ENCODE measurements at places on chromosomes 12 and 14. TPM values are rescaled to one million over a fixed set of nuclear protein-coding genes. Genes with fewer than 3 reads are reported as not detected.

DNA sequence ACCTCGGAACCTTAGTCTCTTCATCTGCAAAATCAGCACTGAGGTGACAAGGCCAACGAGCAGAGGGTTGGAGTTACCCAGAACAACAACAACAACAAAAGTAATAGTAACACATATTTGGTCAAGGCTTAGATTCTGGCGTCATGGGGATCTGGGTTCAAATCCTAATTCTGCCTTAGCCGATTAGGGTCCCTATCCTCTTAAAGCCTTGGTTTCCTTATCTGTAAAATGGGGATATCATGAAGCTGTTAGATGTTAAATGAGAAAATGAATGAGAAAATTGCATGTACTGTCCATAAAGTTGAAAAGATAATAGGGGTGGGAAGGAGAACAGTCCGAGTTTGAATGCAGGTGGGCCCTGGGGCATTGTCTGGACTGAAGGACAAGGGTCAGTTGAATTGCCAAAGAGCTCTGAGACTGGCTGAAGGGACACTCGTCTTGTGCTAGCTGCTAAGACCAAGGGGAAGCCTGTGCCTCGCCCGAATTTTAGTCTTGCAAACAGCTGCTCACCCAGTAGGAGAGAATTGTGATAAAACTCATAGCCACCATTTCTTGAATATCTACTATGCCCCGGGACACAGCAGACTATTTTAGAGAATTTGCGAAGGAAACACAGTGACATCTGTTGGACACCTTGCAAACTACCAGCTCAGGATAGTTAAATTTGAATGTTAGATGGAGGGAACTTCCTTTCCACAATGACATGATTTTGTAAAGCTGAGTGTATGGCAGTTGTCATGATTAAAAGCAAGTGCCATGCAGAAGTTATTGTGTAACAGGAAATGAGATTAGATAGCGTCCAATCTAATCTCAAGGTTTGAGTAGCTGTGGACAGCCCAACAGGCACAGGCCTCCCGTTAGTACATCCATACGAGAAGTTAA is 6.8 kb upstream of the HNF1A start:
- H3K27me3 ChIP-seq: no peaks in the 10 kb centered on the region
- H3K4me3 ChIP-seq: no peak overlapping the region
- DNase-seq: no peak
- peak overlapping the region; percentile 27 for H3K27ac ChIP-seq

DNA sequence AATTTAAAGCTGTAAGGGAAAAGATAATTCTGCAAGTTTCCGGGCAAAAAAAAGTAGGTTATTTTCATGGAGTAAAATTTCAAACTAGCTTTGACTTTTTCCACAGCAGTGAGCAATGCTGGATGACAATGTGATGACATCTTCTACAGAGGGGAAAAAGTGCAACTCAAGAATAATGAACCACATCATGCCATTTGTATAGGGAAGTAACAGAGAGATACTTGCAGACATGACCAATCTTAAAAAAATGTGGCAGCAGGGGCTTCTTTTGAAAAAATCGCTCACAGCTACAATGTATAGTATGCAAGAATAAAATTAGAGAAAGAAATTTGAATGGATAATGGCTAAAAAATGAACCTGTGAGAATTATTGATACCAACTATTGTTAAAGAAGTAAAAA is 115.5 kb downstream of the DHRS2 start:
- peaks cover 59% of the 10 kb centered on the region for H3K27me3 ChIP-seq
- peaks cover 4% of the 10 kb centered on the region for H3K36me3 ChIP-seq
- H3K4me1 ChIP-seq: no peaks in the 10 kb centered on the region
- H3K4me3 ChIP-seq: no peak overlapping the region
- no peak overlapping the region for H3K27ac ChIP-seq
- DNase-seq: no peak

DNA sequence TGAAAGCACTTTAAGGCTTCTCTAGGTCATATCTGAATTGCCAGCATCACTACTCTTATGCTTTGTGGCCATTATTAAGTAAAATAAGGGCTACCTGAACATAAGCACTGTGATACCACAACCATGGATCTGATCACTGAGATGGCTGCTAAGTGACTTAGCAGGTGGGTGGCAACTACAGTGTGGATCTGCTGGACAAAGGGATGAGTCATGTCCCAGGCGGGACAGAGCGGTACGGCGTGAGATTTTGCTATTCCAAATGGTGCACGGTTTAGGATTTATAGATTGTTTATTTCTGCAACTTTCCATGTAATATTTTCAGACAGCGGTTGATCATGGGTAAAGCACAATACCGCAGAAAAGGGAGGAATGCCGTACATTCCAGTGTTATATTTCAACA is 39.4 kb downstream of the MLXIP start:
- H3K27me3 ChIP-seq: no peaks in the 10 kb centered on the region
- peaks cover 4% of the 10 kb centered on the region for H3K36me3 ChIP-seq
- H3K4me1 ChIP-seq: peaks cover 16% of the 10 kb centered on the region
- H3K27ac ChIP-seq: no peak overlapping the region
- no peak for DNase-seq

DNA sequence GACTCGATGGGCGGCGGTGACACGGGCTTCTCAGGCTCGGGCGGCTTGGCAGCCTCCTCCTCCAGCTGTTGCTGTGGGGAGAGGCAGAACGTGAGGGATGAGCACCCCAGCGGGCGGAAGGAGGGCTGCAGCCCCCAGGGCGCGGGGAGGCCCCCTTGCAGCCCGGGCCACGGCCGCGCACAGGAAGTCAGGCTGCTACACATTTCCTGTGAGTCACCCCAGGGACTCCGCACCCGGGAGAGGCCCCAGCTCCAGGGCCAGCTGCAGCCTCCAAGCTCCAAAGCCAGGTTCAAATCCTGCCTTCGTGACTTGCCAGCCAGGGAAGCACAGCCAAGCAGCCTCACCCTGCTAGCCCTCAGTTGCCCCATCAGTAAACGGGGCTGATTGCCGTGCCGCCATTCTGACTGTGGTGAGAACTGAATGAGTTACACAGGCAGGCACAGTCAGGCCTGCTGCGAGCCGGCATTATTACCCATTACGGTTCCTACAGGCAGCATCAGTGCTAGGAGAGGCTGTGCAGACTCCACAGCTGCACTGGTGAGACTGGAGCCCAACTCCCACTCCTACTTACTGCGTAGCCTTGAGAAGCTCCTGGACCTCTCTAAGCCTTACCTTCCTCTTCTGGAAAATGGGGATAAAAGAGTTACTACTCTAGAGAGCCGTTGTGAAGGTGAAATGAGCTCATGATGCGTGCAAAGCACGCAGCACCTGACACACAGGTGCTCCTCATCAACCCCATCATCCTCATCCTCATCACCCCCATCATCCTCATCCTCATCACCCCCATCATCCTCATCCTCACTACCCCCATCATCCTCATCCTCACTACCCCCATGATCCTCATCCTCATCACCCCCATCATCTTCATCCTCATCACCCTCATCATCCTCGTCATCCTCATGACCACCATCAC is 100.9 kb downstream of the NCOR2 start:
- no peak overlapping the region for H3K27ac ChIP-seq
- H3K27me3 ChIP-seq: no peaks in the 10 kb centered on the region
- DNase-seq: no peak
- no peaks in the 10 kb centered on the region for H3K4me1 ChIP-seq
- no peak overlapping the region for H3K4me3 ChIP-seq

DNA sequence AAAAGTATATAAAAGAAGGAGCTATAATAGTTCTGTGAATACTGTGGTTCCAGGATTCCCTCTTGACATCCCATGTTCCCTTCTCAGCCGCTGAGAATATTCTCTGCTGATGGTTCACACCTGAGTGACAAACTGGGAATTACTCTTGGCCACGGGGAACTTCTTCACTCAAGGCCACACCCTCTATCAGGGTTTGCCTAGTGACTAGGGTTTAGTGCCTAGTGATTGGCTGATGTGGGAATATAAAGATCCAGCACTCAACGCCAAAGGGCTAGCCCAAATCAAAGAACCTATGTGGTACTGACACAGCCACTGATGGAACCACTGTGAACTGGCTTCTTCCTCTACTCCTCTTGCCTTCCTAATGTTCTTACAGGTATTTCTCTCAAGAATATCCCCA is 248.4 kb downstream of the ASCL1 start:
- no peak overlapping the region for H3K27ac ChIP-seq
- H3K4me1 ChIP-seq: no peaks in the 10 kb centered on the region
- no peaks in the 10 kb centered on the region for H3K27me3 ChIP-seq
- no peak for DNase-seq
- no peaks in the 10 kb centered on the region for H3K36me3 ChIP-seq

- H3K36me3 ChIP-seq: peaks cover 65% of the 10 kb centered on the region
- no peaks in the 10 kb centered on the region for H3K27me3 ChIP-seq
- H3K4me3 ChIP-seq: no peak overlapping the region
- H3K4me1 ChIP-seq: no peaks in the 10 kb centered on the region
- no peak overlapping the region for H3K27ac ChIP-seq
Measured at GRCh38 chr14:102949062-102949800, 26.8 kb downstream of the AMN start.

DNA sequence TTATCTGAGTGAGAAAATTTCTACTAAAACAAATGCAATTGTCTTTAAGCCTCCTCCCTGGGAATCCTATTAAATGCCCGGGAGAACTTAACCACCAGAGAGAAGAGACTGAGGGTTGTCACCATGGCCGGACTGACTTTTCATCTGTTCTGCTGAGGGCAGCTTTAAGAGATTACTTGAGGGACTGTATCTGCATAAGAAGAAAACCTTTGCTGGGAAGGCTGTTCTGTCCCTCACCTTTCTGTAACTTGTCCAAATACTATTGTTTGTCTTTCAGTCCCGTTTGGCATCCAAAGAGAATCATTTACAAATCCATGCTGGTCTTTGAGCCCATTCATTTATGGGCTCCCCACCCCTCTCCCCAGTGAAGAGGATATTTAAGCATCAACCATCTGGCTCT is 306.3 kb upstream of the FLRT2 start:
- H3K27me3 ChIP-seq: no peaks in the 10 kb centered on the region
- no peaks in the 10 kb centered on the region for H3K4me1 ChIP-seq
- H3K36me3 ChIP-seq: no peaks in the 10 kb centered on the region
- H3K27ac ChIP-seq: no peak overlapping the region

DNA sequence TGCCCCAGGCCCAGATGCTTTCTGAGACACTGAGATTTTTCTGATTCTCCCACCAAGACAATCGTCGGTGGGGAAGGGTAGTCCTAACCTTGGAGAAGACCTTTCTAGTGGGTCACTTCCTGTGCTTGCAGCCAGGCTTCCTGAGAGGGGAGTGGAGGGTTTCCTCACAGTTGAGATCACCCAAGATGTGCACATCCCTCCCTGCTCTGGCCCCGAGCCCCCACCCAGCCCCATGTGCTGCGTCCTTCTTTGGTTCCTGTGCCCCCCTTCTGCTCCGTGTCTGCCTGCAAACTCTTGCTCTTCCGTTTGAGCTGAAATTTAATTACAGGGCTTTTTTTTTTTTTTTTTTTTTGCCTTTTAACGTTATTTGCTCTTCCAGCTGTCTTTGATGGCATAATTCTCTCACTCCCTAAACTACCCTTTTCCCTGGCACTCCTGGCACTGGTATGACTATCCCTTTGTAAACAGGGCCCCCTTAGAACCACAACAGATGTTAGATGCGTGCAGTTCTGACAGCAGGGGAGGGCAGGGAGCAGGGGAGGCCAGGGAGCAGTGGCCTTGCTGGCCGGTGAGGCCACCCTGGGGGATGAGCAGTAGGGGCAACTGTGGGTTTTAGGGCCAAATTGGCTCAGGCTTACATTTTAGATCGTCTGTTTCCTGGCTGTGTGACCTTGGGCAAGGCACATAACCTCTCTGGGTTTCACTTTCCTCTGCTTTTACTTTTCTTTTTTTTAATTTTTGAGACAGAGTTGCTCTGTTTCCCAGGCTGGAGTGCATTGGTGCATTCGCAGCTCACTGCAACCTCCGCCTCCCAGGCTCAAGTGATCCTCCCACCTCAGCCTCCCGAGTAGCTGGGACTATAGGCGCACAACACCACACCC is 144.5 kb downstream of the PHETA1 start:
- no peak overlapping the region for H3K27ac ChIP-seq
- no peaks in the 10 kb centered on the region for H3K36me3 ChIP-seq
- no peak for DNase-seq
- H3K4me1 ChIP-seq: no peaks in the 10 kb centered on the region
- no peak overlapping the region for H3K4me3 ChIP-seq
- peaks cover 79% of the 10 kb centered on the region for H3K27me3 ChIP-seq

- peaks cover 43% of the 10 kb centered on the region for H3K27me3 ChIP-seq
- H3K36me3 ChIP-seq: no peaks in the 10 kb centered on the region
- no peak overlapping the region for H3K27ac ChIP-seq
- DNase-seq: peak; percentile 82
- peaks cover 8% of the 10 kb centered on the region for H3K4me1 ChIP-seq
- no peak overlapping the region for H3K4me3 ChIP-seq
Measured at GRCh38 chr12:47949441-47950341, 13.7 kb upstream of the TMEM106C start.

GRCh38 chr14:82565825-82566224 is 1032.2 kb upstream of the SEL1L start:
- no peak overlapping the region for H3K4me3 ChIP-seq
- no peak overlapping the region for H3K27ac ChIP-seq
- H3K27me3 ChIP-seq: no peaks in the 10 kb centered on the region
- H3K4me1 ChIP-seq: no peaks in the 10 kb centered on the region

- no peak for DNase-seq
- no peaks in the 10 kb centered on the region for H3K27me3 ChIP-seq
- no peaks in the 10 kb centered on the region for H3K36me3 ChIP-seq
Measured at GRCh38 chr14:54674046-54674741, 107.3 kb downstream of the SAMD4A start.

DNA sequence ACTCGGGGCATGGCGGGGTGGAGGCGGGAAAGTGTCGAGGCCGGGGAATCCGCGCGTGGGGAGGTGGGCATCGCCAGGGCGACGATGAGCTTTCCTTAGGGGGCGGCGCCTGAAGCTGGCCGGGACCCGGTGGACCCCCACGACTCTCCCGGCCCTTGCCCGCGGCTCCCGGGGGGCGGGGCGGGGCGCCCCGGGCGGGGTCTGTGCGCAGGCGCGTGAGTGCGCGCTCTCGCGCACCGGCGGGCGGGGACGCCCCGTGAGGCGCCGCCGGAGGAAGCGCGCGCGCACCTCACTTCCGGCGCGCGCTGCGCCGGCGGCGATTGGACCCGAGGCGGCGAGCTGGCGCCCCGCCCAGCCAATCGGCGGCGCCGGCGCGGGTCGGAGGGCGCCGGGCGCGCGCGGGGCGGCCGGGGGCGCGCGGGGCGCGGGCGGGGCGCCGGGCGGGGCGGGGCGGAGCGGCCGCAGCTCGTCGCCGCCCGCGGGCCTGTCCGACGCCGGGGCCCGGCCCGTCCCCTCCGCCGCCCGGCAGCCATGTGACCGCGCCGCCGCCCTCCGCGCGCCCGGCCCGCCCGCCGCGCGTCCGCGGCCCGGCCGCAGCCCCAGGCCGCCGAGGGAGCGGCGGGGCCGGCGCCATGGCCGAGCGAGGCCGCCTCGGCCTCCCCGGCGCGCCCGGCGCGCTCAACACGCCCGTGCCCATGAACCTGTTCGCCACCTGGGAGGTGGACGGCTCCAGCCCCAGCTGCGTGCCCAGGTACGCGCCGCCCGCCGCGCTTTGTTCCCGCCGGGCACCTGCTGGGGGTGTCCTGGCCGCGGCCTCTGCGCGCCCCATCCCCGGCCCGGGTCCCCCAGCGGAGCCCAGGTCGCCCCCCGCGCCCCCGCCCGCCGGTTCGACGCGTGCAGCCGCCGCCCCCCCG is at the start of gene PACS2:
TSS of gene PACS2 (plus strand) at position 462 of the 914 bp plus-strand sequence. CDS start at position 633, 171 bp downstream.
- peak within 1 kb of the TSS; percentile 94 for H3K4me3 ChIP-seq
- peaks cover 21% of the 10 kb centered on the region for H3K36me3 ChIP-seq
- H3K27me3 ChIP-seq: no peaks in the 10 kb centered on the region

The ZFHX2 gene
- total RNA-seq: 3.7 TPM

The C12orf50 gene
- 0.33 TPM for total RNA-seq

The LTB4R2 gene
- 25.8 TPM for total RNA-seq

The MDGA2 gene
- total RNA-seq: not detected

The CREBL2 gene
- 20.4 TPM for total RNA-seq

The CD27 gene
- not detected for total RNA-seq

The FGF6 gene
- not detected for total RNA-seq

The AQP6 gene
- 0.86 TPM for total RNA-seq

Measured in Calu3 (cell line).